A549 treated with CpdA at 1 μM for 4 hours (cell line): ENCODE measurements at places on chromosomes 3 and 15. TPM values are rescaled to one million over a fixed set of nuclear protein-coding genes. Genes with fewer than 3 reads are reported as not detected.

SLC24A5 gene
- total RNA-seq: not detected in 5 replicates

SYNM gene
- total RNA-seq: 39.2 to 43.6 TPM (median 40.4 TPM) in 5 replicates

CNTN6 gene
- not detected in 5 replicates for total RNA-seq

GMPPB gene
- total RNA-seq: 16.2 to 22.6 TPM (median 21.3 TPM) in 5 replicates

ATP2B2 gene
- total RNA-seq: 0.07 to 0.22 TPM (median 0.14 TPM) in 4 of 5 replicates, not detected in the other

COL8A1 gene
- not detected in 5 replicates for total RNA-seq

BTLA gene
- 0.03 TPM in 1 of 5 replicates, not detected in the others for total RNA-seq

EOGT gene
- total RNA-seq: 9.9 to 12.8 TPM (median 11.3 TPM) in 5 replicates

TMEM158 gene
- 16.2 to 29.5 TPM (median 24.2 TPM) in 5 replicates for total RNA-seq
